T-helper 2 cell treated with Interferon-gamma antibody and Interleukin-4, amounts not matched to agents 5 μg/mL and 100 μg/mL, for 36 hours (primary cell): ENCODE measurements at places on chromosomes 6 and 20.
A peak's percentile ranks its signal among the peaks of the same experiment; 100 is the strongest.

- DNase-seq: no peak
These were observed 9.1 kb upstream of the ARMC2 start for GRCh38 chr6:108839083-108839642.

GRCh38 chr6:124968401-124968800, 6.2 kb downstream of the RNF217 start:
- DNase-seq: no peak

DNA sequence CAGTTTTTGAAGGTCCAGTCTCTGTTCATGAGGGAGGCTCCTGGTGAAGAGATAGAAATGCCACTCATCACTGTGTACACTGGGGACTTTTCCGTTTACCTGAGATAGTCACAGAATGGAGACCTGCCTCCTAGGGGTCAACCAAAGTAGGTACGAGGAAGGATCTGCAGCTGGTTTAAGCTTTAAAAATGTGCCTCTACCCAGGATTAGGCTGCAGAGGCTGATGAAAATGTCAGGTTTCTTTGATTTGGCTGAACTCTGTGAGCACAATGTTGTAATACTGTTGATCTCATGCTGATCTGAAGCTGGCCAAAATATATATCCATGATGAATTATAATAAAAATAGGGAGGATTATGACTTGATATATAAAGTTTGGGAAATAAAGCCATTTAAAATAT, 182.7 kb downstream of the ADAT2 start:
- DNase-seq: no peak

DNA sequence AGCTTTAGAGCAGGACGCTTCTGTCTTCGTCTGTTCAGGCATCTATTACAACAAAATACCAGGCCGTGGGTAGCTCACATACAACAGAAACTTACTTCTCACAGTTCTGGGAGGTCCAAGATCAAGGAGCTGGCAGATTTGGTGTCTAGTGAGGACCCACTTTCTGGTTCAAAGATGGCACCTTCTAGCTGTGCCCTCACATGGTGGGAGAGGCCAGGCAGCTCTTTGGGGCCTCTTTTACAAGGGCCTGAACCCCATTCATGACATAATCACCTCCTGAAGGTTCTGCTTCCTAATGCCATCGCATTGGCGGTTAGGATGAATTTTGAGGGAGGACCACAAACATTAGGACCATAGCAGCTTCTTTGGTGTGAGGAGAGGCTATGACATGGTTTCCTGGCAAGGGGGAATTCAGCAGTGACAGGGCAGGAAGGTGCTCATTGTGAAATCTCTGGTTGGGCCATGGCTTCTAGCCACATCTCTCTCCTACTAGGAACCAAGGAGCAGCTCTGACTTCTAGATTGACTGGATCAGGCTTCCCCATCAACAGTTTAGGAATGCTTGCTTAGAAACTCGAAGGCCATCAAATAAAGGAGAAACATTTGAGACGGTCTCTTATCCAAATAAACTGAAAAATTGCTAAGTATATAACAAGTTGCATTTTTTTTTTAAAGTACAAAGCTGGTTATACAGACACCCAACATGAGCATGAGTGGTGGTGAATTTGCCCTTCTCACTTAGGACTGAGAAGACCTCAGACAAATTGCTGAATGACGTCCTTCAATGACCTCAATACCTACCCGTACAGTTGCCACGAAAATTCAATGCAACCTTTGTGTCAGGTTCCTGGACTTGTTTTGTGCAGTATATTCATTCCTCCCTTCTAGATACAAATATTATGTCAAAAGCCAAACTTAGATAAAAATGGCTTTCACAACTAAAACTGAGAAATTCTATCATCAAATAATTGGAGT, 140.7 kb downstream of the ZDHHC14 start:
- no peak for DNase-seq

GRCh38 chr6:69835414-69836179, 30.8 kb upstream of the COL19A1 start:
- no peak for DNase-seq

DNA sequence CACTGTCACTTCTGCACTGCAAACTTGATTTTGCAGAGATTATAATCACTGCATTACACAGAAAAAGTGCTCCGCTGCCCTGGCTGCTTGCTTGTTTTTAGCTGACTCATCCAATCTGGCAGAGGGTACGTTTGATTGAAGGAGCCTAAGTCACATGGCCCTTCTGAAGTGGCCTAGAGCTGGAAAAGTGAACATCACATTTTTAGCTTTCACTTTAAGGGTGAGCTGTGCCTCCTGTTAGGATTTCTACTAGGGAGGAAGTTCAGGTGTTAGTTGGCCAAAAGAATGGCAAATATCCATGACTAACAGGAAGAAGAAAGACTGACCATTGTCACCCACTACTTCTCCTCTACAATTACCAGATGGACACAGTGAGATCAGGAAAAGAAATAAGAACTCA, 889.1 kb upstream of the MAP3K7 start:
- no peak for DNase-seq

GRCh38 chr6:169415179-169415578, 161.5 kb upstream of the THBS2 start:
- DNase-seq: no peak

GRCh38 chr20:740162-740561, 28.1 kb downstream of the SLC52A3 start:
- no peak for DNase-seq

DNA sequence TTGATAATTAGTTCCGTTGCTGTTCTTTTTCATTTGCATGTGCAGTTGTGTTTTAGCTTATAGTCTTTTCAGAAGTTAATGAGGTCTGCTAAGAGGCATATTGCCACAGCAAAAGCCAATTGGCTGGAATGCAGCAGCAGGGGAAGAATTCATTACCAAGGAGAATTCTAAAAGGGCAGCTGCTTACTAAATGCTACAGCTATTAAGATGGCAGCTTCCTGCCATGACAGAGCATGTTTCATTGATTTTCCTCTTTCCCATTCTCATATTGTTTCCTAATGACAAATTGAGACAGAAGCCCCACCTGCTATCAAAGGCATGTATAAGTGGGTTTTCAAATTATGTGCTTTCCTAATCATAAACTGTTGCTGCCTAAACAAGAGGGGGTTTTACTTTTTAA, 66.6 kb downstream of the CLVS2 start:
- DNase-seq: no peak

GRCh38 chr6:126172131-126172530, 167.8 kb upstream of the CENPW start:
- DNase-seq: no peak

GRCh38 chr20:438571-439469, 23.5 kb downstream of the TBC1D20 start:
- DNase-seq: peak; percentile 68

GRCh38 chr6:166204852-166205650, 37.4 kb upstream of the TBXT start:
- no peak for DNase-seq

GRCh38 chr20:19830211-19830785, 72.2 kb downstream of the RIN2 start:
- no peak for DNase-seq

GRCh38 chr6:81126150-81126549, 626.3 kb downstream of the TENT5A start:
- no peak for DNase-seq

DNA sequence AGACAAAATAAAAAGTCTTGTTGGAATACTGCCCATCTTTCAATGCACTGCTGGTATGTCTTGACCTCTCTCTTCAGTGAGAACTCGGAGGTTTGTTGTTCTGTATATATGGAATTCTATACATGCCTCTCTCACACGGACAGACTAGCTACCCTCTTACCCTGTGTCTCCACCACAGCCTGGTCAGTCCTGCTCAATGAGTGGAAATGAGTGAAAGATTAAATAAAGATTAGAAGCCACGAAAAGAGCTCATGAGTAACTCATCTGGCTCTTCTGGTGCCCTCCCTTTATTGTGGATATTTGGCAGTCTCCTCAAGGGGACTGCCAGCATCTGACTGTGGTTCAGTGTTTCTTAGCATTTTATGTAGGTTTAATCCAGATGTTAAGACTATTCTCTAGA, 262.8 kb upstream of the MAP3K7 start:
- no peak for DNase-seq

DNA sequence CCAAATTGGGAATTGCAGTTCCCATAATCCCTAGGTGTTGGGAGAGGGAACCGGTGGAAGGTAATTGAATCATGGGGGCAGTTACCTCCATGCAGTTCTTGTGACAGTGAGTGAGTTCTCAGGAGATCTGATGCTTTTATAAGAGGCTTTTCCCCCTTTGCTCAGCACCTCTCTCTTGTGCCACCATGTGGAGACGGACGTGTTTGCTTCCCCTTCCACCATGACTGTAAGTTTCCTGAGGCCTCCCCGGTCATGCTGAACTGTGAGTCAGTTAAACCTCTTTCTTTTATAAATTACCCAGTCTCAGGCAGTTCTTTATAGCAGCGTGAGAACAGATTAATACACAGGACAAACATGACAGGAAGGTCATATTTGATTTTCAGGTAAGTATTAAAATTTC, 25.3 kb upstream of the HECA start:
- DNase-seq: no peak

GRCh38 chr20:33145521-33145920, 22.4 kb upstream of the BPIFA2 start:
- no peak for DNase-seq

- no peak for DNase-seq
These were observed 83.1 kb downstream of the VEGFA start for GRCh38 chr6:43853066-43853650.
